ENCODE measurements at places on chromosomes 13 and 19.

GRCh38 chr19:43594710-43595604 is 977 bp downstream of the IRGQ start:
- DNase-seq = peak; percentile 45

DNA sequence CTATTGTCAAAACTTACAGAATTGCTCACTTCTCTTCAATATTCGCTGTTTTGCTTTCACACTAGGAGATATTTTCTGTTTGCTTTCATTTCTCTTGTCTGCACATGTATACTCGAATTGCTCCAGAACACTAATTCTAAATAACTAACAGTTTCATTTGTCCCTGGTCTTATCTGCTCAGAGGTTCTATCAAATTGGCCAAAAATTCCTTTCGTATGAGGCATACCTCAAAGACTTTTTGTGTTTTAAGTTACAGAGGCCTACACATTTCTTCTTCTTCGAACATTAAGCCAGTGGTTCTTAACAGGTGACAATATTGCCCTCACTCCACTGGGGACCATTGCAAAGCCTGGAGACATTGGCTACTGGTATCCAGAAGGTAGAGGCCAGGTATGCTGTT is 1314.6 kb downstream of the EFNB2 start:
- DNase-seq = no peak

DNA sequence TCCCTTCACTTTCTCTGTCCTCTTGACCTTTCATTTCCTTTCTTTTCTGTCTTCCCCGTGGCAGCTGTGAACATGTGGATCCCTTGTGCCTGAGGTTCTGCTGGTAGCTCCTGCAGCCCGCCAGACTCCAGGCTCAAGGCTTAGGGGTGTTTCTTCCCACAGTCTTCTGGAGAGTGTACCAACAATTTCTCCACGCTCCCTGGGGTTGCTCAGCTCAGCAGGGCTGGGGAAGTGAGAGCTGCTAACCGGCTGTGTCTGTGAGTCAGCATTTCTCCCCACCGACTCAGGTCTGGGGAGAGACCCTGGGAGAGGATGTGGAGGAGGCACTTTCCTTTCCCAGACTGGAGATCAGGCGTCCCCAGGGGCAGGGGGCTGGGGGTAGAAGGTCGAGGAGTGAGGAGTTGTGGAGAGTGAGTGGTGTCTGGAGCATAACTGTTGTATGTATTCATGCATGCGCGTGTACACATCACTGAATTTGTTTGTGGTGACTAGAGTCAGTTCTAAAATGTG is 193.6 kb downstream of the KCNRG start:
- DNase-seq = no peak

DNA sequence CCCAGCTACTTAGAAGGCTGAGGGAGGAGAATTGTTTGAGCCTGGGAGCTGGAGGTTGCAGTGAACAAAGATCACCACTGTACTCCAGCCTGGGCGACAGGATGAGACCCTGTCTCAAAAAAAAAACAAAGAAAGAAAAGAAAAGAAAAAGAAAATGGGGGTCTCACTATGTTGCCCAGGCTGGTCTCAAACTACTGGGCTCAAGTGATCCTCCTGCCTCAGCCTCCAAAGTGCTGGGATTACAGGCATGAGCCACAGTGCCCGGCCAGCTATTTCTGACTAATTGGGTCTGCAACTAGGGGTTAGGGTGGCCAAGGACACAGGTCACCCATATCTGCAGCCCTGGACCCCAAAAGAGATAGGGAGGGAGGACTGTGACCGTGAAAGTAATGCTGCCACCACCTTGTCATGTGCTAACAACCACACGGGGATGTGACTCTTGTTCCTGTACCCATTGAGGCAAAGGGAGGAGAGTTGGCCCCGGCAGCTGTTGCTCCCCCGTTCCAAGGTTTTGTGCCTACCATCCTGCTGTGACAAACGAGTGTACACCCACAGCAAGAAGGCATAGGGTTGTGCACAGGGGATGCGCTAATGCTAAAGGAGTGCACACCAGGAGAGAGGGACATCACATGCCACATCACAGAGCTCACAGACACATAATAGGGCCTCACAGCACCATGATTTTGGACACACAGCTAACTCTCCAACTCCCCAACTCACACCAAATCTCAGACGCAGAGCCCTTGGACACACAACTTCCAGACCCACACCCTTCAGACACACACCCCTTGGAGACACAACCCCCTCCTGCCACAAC is 619 bp downstream of the MEF2B start:
- DNase-seq = no peak

- DNase-seq = no peak
These were observed 13.3 kb downstream of the C3 start for GRCh38 chr19:6707011-6707657.

DNA sequence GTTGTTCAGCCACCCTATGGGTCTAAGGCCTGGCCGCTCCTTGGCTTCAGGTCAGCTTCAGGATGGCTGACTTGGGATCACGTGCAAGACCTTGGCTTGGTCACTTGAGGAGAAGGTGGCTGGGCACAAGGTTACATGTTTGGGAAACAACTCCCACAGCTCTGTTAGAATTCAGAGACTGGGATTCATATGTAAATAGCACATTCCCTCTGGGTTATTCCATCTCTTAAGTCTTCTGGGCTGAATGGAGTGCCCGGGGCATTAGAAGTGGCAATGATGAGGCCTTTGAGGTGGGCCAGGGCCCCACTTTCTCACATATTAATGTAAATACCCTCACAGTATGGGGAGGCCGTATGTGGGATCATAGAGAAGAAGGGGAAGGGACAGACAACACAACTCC is 150.9 kb downstream of the EFNB2 start:
- DNase-seq = no peak

DNA sequence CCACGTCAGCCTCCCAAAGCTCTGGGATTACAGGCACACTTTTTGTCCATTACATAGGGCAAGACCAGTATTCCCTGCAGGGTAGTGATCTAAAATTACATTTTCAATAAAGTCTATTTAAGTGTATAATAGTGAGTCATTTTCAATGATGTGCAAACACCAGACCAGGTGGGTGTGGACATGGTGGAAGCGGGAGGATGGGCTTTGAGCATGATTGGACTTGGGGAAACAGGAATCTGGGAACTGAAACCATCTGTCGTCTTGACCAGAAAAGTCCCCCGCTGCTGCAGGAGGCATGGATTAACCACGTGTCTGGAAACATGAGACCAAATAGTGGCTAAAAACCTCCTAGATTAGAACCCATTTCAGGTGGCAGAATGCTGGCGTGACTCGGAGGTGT is 4.9 kb downstream of the FXYD3 start:
- no peak for DNase-seq

GRCh38 chr13:59458908-59459579 is 704.7 kb downstream of the DIAPH3 start:
- DNase-seq = no peak

GRCh38 chr19:17687141-17687856 is 855 bp downstream of the UNC13A start:
- DNase-seq = no peak

DNA sequence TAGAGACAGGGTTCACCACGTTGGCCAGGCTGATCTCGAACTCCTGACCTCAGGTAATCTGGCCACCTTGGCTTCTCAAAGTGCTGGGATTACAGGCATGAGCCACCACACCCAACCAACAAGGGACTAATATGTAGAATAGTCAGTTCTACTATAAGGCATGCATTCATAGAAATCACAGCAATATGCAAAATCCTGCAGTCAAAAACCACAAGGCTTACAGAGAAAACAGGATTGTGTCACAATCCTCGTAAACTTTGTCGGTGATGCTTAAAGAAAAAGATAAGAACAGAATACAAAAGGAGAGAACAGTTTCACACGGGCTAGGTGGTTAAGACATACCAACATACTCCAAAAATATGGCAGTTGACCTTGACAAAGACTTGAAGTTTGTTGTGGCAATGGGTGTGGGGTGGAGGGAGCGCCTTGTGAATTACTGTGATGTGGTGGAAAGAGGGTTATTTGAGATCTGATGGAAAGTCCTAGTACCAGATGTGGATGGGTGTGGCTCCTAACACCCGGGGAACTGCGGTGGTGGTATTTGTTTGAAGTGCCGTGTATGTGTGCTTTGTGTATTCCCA is 12.4 kb downstream of the NOSIP start:
- DNase-seq = no peak

GRCh38 chr19:7349961-7350711 is 1.4 kb downstream of the ARHGEF18 start:
- DNase-seq = no peak

- no peak for DNase-seq
These were observed 89.9 kb upstream of the STARD13 start for GRCh38 chr13:33375421-33375820.

DNA sequence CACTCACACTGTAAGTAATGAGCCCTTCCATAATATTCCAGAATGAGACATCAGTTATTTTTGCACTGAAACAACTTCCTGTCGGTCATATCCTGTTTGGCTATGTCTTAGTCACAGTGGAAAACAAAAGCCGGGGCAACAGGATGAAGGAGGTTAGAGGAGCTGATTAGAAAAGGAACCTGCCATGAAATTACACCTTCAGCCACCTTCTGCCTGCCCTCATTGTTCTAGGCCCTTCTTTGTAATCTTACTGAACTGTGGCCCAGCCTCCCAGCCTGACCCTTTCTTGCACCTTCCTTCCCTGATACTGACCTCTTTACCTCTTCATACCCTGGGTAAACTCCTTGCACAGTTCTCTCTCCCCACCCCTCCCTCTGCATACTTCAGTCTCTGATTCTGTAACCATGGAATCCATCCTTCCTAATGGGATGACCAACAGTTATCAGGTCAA is 67.3 kb downstream of the DOCK9 start:
- peak; percentile 20 for DNase-seq

DNA sequence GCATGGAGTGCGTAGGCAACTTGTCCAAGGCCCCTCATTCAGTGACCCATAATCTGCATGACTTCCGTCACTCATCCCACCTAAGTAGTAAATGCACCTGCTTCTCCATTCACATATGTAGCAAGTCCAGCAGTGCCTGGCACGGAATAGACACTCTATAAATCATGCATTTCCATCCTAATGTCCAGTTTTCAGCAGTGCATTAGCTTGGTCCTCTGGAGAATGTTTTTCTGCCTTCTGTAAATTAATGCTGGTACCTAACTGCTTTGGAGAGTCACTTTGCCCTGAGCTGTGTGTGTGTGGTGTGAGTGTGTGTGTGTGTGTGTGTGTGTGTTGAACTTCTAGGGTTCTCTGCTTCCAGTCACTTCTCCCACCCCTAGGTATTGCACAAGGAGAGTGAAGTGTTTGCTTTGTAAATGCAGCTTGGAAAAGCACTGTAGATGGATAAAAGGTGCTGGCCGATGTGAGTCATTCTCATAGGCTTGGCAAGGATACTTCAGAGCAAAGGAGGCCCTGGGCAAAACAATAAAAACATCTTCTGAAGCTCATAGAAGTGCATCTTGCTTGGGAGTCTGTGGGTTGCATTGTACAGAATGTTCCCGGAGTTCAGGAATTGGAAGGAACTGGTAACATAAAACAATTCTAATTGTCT is 181.8 kb downstream of the KATNAL1 start:
- DNase-seq = no peak

DNA sequence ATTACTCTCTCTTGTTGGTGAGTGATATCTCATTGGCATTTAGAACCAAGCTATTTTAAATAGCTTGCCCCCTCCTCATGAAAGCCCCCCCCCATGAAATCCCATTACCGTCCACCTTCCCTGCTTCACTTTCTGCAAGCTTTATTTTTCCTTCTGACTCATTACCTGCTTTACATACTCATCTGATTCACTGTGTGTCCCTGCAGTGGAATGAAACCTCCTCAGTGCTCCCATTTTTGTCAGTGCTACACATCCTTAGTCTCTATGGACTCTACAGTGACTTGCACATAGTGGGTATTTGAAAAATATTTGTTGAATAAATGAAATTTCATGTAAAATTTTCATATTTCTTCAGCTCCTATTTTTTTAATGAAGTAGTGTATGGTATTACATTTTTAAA is 62.3 kb downstream of the DOCK9 start:
- DNase-seq = no peak

DNA sequence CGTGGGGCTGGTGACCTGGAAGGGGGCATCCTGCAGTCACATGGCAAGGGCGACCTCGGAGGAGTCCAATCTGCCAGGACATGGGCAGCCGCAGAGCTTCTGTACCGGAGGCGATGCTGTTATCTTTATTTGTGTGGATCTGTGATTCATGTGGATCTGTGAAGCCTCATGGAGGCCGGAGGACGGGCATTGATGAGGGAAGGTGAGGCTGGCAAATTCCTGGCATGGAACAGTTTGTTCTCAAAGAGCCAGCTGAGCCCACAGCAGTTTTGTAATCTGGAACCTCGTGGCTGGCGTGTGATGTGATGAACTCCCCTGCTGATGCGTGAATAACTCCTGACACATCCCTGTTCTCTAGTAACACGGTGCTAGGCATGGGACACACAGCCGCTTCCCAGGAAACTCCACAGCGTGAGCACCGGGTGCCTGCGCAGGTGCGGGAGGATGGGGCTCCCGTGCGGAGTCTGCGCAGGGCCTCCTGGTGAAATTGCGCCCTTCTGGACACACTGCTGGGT is 40.4 kb downstream of the ATP11A start:
- DNase-seq = no peak

- no peak for DNase-seq
These were observed 356.5 kb downstream of the NALCN start for GRCh38 chr13:101059793-101060192.

GRCh38 chr13:38570706-38571105 is 116.2 kb upstream of the FREM2 start:
- no peak for DNase-seq

DNA sequence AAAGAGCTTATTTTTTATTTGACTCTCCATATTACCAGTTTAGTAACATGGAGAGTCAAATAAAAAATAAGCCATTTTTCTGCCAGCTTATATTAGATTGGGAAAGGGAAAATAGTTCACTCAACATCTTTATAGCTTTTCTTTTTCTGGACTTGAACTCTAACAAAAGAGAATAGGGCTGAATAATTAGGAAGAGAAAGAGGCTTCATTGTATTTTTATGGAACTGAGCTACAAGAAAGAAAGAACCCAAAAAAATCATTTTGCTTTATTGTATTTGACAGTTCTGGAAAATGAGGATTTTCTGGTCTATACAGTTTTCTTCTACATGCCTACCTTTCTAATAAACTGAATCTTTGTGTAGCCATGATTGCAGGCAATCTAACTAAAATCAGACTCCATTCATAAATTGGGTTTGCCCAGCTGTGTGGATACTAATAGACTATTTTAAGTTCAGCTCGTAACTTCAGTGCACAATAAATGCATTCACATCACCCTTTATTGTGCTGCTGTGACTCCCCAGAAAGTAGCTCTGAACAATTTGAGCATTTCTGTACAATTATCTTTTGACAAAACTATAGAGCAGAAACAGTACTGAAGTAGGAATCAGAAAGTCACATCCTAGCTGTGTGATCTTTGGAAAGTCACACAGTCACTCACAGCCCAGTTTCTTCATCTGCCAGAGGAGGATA is 115.3 kb downstream of the STOML3 start:
- DNase-seq = no peak

GRCh38 chr13:113936166-113936965 is 37.5 kb downstream of the C13orf46 start:
- no peak for DNase-seq

GRCh38 chr13:93625536-93625935 is 398.9 kb downstream of the GPC6 start:
- no peak for DNase-seq

GRCh38 chr13:110107568-110108347 is 199.2 kb downstream of the COL4A1 start:
- no peak for DNase-seq
